CD4-positive, alpha-beta memory T cell (primary cell): ENCODE measurements at places on chromosomes 6 and 20.

GRCh38 chr6:2988094-2988425 lies 11.6 kb upstream of the NQO2 start:
- no peak for DNase-seq

DNA sequence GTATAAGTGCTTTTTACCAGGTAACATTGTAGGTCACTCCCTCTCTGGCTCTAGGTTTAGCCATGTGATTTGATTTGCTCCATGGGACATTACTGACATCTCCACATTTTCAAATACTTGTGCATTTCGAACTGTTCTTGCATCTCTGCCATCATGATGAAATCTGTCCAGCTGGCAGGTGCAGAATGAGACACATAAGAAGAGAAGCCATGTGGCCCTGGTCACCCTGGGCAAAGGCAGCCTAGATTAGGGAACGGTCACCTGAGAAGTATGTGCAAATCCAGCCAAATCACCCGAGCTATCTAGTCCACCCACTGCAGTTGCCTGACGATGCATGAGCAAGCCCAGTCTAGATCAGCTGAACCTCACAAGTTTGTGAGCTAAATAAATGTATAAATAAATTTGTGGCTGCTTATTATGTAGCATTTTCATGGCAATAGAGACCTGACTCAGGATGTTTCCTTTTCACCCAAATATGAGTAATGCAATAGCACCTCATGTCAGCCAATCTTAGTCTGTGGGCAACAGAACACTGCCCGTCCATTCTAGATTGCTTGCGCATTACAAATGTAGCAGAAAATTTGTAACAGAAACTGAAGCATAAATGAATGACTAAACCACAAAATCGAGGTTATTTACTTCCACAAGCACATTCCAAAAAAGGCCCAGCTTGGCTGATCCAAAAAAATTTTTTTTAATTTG lies 115.2 kb downstream of the PAK5 start:
- DNase-seq: no peak

DNA sequence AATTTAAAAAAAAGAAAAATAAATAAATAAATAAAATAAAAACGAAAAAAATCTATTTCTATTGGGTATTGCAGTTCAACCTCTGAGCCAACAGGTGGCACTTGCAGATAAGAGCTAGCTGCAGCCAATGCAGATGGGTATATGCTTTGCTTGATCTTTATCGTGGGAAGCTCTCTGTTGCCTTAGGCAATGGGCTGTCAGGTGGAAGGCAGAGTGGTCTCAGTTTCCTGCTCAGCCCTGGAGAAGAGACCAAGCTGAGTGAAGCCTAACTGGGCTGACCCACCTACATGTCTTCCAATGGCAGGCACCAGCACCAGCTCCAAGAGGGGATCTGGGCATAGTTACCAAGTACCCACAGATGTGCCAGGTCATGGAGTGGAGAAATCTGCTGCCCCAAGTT lies 95.0 kb downstream of the AK9 start:
- no peak for DNase-seq

DNA sequence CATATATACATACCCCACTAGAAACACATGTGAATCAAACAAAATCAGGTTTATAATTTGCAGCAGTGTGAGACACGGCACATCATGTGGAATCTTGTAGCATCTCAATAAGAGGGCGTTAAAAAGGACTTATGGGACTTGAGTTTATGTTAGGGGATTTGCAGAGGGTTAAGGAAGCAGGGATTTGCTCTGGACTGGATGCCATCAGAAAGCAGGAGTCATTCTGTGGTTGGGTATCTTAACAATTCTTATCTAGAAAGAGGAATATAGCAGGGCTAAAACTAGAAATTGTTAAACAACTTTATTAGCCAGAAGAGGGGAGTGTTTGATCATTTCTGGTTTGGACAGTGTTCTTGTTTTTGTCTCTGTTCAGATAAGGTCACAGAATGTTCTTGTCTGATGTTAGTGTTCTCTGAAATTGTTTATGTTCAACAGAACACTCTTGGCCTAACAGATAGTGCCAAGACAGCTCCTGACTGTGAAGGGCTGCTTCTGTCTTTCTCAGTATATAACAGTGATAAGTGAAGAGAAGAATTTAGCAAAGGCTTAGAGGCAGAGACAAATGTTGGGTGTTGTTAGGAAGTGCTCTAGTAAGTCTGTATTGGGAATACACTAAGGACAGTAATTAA lies 39.2 kb downstream of the LIN28B start:
- no peak for DNase-seq

DNA sequence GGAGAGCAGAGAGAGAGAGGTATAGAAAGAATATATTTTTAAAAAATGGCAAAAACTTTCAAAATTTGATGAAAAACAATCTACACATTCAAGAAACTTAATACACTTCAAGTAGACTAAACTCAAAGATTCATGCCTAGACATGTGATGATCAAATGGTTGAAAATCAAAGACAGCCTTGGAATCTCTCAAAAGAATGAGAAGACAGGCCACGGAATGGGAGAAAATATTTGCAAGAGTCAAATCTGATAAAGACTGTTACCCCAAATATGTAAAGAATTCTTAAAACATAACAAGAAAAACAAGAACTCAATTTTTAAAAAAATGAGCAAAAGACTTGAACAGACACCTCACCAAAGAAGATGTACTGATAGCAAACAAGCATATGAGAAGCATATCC lies 49.7 kb downstream of the THEMIS start:
- no peak for DNase-seq

- peak; percentile 49 for DNase-seq
Observed at GRCh38 chr6:3026791-3027626, 27.3 kb downstream of the NQO2 start.

- peak; percentile 56 for DNase-seq
Observed at GRCh38 chr6:5302995-5303622, 41.8 kb downstream of the FARS2 start.

DNA sequence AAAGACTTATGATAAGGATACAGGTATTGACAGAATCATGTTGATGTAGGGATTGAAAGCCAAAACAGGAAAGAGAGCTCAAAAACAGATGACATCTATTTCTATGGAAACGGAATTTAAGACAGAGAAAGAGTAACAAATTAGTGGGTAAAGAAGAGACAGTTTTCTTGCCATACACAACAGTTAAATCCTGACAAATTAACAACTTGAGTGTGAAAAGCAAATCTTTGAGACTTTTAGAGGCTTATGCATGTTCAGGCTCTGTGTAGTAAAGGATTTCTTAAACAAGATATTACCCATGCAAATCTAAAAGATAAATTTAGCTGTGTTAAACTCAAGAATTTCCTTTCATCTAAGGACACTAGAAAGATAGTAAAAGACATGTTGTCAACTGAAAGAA lies 68.5 kb downstream of the SLC22A1 start:
- no peak for DNase-seq

GRCh38 chr6:116027801-116028200 lies 32.9 kb downstream of the FRK start:
- DNase-seq: no peak

GRCh38 chr20:62165762-62166399 lies 16.9 kb upstream of the MTG2 start:
- DNase-seq: no peak

DNA sequence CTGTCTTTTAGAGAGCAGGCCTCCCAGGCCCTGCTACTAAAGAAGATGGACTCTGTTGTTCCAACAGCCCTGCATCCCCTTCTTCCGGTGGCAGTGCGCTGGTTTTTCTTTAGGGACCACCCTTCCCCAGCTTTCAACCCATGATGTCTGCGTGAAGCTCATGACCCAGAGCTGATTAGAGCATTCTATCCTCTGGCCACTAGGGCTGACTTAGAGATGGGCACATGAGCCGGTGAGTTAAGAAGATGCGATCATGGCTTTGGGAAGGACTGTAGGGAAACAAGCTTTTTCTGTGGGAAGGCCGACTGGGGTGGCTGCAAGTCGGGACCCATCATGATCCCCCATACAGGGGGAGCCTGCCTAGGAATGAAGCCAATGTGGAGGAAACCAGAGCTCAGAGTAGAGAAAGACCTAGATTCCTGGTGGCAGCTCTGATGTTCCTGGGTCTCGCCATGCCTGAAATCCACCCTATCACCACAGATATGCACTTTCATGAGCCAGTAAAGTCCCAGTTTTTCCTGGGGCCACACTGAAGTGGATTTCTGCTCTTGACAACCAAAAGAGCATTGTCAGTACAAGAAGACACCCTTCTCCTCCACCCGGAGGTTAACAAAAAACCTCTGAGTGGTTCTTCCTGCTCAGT lies 29.1 kb upstream of the STX16 start:
- DNase-seq: no peak

DNA sequence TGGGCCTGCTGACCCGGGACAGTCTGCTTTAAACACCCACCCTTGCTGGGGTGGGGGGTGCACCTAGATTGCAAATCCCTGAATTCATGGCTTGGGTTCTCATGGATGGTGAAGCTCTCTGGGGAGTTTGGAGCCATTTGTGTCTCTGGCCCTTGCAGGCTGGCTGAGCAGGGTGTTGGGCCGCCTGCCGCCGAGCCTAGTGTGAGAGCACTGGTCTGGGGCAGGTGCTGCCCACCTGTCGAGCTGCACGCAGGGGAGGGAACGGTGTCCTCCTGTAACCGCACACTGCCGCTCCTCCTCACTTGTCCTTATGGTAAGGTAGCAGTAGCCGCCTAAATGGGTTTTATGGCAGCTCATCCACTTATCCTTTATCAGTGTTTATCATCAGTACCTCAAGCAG lies 143.9 kb downstream of the DTNBP1 start:
- DNase-seq: no peak

DNA sequence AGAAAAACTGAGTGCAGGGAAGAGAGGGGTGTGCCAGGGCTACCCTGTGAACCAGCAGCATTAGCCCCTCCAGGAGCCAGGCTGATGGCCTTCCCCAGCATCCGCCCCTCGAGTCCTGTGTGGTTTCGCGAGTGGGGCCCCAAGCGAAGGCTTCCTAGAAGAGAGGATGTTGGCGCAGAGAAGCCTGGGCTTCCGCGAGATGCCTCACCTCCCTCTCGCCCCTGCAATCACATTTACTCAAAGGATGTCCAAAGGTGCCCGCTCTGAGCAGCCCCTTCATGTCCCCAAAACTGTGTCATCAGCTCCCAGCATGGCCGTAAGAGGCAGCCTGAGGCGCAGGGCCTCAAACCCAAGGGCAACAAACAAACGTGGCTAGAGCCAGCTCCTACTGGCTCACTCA lies 111.7 kb downstream of the PREX1 start:
- DNase-seq: peak; percentile 44

- DNase-seq: no peak
Observed at GRCh38 chr6:56582236-56582635, 60.5 kb downstream of the DST start.

DNA sequence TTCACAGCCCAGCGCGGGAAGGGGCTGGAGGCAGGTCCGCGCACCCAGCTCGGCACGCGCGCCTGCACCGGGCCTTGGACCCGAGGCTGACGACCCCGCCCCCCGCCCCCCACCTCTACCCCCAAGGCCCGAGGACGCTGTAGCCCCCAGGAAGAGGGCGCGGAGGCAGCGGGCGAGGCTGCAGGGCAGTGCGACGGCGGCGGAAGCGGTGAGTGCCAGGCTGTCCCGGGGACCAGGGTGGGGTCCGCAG lies 1.2 kb downstream of the LIME1 start:
- DNase-seq: no peak

DNA sequence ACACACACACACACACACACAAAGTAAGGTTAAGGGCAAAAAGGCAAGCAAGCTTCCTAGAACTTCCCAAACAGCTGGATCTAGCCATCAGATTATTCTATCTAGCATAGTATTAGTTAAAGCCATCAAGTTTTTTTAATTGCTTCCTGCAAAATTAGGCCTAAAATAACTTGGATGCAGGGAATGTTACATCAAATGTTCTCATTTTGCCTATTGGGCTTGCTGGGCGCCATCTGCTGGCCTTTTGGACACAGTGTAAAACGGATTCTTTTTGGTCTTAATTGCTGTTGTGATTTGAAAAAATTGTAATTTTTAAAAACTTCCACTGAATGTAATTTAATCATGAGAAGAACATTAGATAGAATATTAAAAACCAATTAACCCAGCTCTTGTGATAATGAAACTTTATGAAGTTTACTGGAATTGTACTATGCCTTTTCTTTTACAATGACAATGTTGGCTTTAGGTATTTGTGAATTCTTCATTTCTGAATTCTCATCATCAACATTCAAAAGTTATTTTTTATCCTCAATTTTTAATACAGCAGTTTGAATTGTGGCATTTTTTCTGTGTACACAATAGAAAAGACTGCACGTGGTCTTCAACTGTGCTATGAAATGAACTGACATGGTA lies 6.8 kb downstream of the MKKS start:
- DNase-seq: peak; percentile 43

DNA sequence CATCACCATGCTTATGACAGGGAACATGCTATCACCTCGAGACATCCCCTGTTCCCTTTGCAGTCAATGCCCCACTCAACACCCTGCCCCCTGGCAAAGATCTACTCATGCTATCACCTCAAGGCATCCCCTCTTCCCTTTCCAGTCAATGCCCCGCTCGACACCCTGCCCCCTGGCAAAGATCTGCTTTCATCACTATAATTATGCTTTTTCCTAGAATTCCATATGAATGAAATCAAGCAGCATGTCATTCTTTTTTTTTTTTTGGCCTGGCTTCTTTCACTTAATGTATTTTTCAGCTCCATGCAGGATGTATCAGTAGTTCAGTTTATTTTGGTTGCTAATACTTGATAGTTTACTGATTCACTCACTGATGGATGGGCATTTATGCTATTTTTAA lies 554.9 kb downstream of the CDH26 start:
- no peak for DNase-seq

DNA sequence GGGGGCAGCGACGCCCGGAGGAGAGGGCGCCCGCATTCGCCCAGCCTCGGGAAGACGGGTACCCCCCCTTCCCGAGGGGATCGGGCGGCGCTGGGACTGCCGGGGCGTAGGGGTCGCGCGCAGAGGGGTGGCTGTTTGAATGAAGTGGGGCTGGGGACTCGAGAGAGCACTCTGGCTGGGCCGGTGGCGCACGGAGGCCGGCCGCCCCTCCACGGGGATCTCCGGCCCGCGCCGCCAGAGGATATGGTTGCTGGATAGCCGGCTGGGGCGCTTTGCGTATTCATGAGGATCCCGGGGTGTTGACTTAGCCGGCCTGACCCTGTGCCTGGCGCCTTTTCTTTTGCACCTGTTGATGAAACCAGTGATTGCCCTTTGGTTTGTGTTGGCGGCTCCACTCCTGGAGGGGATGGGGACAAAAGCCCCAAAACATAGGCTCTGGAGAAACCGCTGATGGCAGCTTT lies 469 bp downstream of the SYNJ2 start:
- peak; percentile 62 for DNase-seq

GRCh38 chr20:33811776-33812151 lies 616 bp downstream of the CHMP4B start:
- DNase-seq: no peak

GRCh38 chr20:57207251-57207650 lies 59.2 kb downstream of the BMP7 start:
- no peak for DNase-seq

- DNase-seq: no peak
Observed at GRCh38 chr6:42599558-42599957, 35.7 kb downstream of the UBR2 start.
